ENCODE measurements at places on chromosomes 7 and 10.

DNA sequence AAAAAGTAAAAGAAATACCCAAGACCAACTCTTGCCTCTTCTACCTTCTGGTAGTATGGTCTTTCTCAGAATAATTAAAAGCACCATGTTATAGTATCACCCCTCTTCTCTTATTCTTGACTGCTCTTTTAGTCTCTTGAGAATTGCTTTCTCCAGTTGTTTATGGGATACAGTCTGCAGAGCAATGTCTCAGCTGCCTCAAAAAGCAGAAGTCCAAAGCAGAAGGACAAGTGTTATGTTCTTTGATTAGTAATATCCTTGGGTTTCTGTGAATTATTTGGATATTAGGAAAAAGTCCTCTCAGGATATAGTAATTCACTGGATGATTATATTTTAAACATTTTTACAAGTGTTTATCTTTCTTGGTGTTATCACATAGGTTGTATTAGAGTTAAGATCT is 7.4 kb downstream of the TAS2R41 start:
- no peak for DNase-seq

DNA sequence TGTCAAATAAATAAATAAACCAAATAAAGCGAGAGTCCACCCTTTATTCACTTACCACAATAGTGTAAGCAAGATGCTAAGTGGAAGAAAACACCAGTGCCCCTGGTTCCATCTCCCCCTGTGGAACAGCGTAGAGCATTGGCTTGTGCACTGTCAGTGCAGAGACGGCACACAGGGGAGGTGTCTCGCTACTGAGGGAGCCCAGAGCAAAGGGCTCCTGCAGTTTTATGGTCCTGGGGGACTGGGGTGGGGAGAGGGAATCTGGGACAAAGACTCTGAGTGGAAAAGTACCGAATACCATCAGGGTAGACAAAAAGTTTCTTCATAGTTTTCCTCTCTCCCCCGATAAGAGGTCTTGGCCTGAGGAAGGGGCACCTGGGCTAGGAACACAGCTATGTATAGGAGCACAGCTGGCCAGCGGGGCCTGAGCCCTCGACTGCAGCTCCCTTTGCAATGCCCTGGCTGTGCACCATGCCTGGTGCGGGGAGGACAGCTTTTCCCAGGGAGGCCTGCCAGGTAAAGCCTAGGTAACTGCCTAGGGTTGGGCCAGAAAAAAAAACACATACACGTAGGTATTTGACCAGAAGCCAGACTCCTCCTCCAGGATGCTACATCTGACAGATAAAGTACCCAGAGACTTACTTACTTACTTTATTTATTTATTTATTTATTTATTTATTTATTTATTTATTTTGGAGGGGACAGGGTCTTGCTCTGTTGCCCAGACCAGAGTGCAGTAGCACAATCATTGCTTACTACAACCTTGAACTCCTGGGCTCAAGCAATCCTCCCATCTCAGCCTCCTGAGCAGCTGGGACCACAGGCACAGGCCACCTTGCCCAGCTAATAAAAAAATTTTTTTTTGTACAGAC is 88.8 kb upstream of the KIF5B start:
- DNase-seq = no peak

DNA sequence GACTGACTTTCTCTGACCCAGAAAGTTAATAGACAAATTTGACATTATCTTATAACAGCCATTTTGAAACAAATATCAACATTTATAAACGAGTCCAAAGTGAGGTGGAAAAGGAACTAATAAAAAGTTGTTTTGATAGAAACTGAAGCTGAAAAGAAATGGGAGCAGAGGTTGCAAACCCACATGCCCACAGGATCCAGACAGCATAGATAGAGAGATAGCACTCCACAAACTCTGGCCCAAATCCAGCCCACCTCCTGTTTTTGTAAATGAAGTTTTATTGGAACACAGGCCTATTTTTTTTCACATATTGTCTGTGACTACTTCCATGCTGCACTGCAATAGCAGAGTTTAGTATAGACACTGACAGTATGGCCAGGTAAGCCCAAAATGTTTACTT is 171.9 kb downstream of the PRKG1 start:
- no peak for DNase-seq

- DNase-seq = no peak
Measured at GRCh38 chr10:17820943-17821342, 11.8 kb downstream of the MRC1 start.

DNA sequence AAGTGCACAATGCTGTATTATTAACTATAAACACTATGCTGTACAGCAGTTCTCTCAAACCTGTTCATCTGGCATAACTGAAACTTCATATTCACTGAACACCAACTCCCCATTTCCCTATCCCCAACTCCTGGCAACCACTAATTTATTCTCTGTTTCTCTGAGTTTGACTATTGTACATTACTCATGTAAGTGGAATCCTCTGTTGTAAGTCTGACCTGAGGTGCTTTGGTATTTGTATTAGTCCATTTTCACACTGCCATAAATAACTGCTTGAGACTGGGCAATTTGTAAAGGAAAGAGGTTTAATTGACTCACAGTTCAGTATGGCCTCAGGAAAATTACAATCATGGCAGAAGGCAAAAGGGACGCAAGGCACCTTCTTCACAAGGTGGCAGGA is 266.3 kb downstream of the PPP1R3A start:
- no peak for DNase-seq

- no peak for DNase-seq
Measured at GRCh38 chr10:72026278-72027111, 61.9 kb downstream of the SPOCK2 start.

Measured in CD4-positive, alpha-beta T cell treated with Interleukin-12 subunit alpha and Interleukin-12 subunit beta, for 1 hour (primary cell).